ENCODE measurements at places on chromosomes 13 and 19.

- DNase-seq = no peak
Observed at GRCh38 chr13:91805605-91806004, 407.2 kb downstream of the GPC5 start.

DNA sequence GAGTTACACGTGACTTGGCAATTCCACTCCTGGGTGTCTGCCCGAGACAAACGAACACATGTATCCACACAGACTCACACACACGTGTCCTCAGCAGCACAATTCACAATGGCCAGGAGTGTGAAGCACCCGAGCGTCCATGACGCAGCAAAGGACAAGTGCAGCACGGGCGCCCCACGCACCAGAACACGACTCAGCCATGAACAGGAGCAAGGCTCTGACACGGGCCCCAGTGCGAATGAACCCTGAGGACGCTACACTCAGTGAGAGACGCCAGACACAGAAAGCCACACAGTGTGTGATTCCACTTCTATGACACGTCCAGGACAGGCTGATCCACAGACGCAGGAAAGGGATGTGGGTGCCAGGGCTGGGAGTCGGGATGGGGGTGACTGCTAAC lies 36.4 kb downstream of the PIP5K1C start:
- DNase-seq = no peak

GRCh38 chr13:30869491-30869890 lies 36.6 kb upstream of the MEDAG start:
- no peak for DNase-seq

DNA sequence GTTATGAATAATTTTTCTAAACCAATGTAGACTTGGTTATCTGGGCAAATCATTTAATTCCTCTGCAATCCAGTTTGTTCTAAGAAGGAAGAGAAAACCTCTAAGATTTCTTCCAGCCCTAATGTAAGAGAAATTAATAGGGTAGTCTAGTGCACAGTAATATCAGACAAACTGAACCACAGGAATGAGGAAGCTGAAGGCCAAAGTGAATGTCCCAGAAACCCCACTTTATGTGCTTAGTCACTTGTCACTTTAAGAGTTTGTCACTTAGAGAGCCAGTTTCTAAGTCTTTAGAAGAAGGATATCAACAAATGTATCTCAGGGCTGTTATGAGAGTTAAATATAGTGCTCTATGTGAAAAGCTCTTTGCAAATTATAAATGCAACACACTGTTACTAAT lies 750.6 kb downstream of the DIAPH3 start:
- DNase-seq = no peak

- DNase-seq = no peak
Observed at GRCh38 chr19:41462497-41462896, 19.5 kb downstream of the ERICH4 start.

GRCh38 chr19:56162258-56162657 lies 13.6 kb upstream of the GALP start:
- DNase-seq = no peak

- no peak for DNase-seq
Observed at GRCh38 chr13:44685641-44686040, 109.5 kb upstream of the TSC22D1 start.

- no peak for DNase-seq
Observed at GRCh38 chr19:15108145-15108844, 1.1 kb downstream of the SYDE1 start.

GRCh38 chr19:18809149-18809868 lies 18.2 kb upstream of the COMP start:
- DNase-seq = no peak

DNA sequence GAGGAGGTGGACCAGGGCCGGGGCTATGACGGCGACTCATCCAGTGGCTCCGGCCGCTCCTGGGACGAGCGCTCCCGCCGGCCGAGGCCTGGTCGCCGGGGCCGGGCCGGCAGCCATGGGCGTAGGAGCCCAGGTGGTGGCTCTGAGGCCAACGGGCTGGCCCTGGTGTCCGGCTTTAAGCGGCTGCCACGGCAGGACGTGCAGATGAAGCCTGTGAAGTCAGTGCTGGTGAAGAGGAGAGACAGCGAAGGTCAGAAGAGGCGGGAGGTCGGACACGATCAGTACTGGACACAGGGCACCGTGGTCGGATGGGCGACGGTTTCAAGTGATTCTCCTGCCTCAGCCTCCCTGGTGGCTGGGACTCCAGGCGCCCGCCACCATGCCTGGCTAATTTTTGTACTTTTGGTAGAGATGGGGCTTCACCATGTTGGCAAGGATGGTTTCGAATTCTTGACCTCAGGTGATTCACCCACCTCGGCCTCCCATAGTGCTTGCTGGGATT lies 22.3 kb downstream of the TJP3 start:
- no peak for DNase-seq

DNA sequence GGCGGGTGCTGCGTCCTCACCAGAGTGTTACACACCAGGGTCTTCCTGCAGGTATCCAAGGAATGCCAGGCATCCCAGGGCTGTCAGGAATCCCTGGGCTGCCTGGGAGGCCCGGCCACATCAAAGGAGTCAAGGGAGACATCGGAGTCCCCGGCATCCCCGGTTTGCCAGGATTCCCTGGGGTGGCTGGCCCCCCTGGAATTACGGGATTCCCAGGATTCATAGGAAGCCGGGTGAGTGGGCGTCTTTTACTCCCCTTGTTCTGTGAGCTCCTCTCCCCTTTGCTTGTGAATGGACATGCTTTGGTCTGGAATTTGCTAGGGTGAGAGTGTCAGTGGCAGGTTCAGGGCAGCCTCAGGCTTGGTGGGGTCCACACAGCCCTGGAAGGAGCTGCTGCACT lies 75.9 kb downstream of the RAB20 start:
- no peak for DNase-seq

GRCh38 chr13:26529441-26529840 lies 28.0 kb upstream of the WASF3 start:
- peak; percentile 30 for DNase-seq

DNA sequence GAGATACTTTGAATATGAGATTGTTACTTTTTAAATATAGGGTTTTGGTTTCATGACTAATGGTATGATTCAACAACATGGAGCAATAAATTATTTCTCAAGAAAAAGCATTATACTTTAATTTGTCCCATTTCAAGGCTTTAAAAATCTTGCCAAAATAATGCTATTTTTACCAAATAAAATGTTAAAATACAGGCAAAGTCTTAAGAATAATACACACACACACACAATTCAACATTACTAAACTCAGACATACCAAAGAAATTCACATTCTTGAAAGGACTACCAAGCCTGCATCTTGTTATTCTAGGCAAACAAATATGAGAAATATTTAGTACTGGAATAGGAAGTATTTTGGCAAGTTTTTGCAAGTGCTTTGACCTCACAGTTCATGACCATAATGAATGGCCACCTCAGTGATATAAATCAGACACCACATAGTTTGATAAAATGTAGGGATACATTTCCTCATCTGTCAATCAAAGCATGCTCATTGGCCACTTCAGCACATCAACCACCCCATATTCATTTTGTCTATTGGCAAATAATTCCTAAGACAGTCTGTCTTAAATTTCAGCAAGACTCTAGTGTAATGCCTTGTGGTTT lies 107.2 kb downstream of the NALCN start:
- no peak for DNase-seq

GRCh38 chr19:33646306-33646705 lies 24.6 kb downstream of the CHST8 start:
- DNase-seq = no peak

- no peak for DNase-seq
Observed at GRCh38 chr13:28043224-28043623, 54.7 kb upstream of the URAD start.

DNA sequence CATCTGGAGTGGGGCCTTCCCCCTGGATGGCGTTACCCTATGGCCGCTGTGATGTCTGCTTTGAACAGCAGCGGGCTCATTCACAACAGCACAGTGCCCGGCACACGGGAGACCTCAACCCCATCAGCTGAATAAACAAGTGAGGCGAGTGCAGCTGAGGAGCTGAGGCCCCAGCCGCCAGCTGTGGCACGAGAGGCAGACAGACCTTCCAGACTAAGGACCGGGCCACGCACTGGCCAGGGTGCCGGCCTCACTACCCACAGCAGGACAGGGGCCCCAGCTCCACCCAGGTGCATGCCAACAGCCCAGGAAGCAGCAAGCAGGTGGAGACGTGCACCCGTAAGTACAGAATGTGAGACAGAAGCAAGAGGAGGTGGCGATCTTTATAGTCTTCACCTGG lies 39.6 kb downstream of the STK24 start:
- no peak for DNase-seq

DNA sequence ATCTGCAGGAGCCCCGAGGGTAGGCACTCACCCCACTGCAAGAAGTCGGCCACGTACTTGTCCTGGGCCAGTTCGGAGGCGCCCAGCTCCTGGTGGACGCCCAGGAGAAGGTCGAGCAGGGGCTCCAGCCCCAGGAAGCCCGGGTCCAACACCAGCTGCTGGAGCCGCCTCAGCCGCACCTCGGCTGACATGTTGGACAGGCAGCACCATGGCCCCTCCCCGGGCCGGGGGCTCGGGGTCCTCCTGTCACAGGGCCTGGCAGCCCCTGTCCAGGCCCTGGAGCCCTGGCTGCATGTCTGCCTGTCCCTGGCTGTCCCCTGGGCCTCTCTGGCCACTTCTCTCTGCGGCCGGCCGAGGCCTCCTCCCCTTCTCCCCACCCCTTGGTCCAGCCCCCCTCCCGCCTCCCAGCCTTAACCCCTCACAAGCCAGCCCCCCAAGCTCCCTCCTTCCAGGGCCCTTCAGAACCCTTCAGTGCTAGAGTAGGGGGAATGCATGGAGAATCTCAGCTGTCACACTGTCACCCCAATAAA lies at the start of gene DMPK:
Gene DMPK, minus strand, starts transcription at position 329 of the 530 bp plus-strand sequence. Its CDS starts 138 bp downstream, at position 191.
- no peak for DNase-seq

GRCh38 chr13:73059460-73060250 lies 850 bp downstream of the KLF5 start:
- DNase-seq = peak; percentile 32

DNA sequence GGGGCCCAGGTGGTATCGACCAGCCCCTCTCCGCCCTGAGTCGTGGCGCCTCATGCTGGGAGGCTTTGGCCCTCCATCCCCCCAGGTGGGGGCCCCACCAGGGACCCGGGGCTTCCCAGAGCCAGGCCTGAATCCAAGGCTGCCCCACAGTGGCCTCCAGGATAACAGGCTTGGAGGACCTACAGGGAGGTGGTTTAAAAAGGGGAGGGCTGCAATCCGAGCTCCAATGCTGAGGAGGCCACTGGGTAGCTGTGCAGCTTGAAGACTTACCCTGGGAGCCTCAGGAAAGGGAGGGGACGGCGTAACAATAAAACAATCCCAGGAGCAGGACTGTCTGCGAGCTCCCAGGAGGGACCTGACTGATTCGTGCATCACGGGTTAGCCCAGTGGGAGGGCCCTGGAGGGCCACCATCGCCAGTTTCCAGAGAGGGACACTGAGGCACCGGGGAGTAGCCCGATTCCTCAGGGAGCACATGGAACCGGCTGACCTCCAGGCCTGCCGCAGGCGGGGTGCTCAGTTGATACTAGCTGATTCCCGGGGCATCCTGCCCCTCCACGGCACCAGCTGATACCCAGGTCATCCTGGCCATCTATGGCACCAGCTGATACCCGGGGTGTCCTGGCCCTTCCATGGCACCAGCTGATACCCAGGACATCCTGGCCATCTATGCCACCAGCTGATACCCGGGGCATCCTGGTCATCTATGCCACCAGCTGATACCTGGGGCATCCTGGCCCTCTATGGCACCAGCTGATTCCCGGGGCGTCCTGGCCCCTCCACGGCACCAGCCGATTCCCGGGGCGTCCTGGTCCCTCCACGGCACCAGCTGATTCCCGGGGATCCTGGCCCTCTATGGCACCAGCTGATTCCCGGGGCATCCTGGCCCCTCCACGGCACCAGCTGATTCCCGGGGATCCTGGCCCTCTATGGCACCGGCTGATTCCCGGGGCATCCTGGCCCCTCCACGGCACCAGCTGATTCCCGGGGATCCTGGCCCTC lies 3.7 kb upstream of the C2CD4C start:
- no peak for DNase-seq

DNA sequence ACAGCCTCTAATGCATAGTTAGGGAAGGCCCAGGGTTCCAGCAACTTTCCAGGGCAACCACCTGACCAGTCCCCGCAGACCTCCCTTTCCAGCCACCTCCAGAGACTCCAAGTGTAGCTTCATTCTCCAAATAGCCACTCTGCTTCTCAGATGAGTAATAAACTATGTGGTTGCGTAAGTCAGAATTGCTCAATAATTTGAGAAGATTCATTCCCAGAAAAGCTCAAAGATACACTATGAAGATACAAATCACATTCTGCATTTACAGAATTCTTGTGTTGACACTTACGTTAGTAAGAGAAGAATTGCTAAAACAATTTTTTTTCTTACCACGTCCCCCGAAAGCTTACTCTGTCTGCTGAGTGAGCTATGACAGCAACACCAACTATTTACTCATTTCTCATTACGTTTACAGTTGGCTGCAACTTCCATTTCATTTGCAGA lies 8.2 kb upstream of the LATS2 start:
- DNase-seq = no peak

GRCh38 chr19:46533078-46533620 lies 37.5 kb upstream of the PNMA8B start:
- no peak for DNase-seq
